ENCODE measurements at places on chromosomes 2 and 18.

GRCh38 chr18:5979971-5980457 lies 84.7 kb upstream of the TMEM200C start:
- DNase-seq = no peak

- DNase-seq = no peak
Observed at GRCh38 chr18:11367351-11367750, 218.0 kb upstream of the PIEZO2 start.

DNA sequence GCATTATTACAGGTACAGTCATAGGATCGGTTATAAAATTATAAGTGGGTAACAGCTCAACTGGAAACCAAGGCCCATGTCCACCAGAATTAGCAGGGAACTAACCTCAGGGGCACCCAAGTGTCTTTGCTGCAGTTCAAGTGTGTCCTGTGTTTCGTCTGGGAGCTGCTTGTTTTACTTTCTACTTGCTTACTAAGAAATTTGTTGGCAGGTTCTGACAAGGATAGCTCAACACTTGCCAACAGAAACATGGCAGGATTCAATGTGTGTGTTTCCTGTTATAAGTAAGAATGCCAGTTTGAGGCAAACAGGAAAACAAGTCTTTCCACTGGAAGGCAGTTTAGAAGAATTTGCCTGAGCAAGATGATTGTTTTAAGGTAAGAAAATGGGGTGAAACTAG lies 104.5 kb downstream of the EPHA4 start:
- no peak for DNase-seq

DNA sequence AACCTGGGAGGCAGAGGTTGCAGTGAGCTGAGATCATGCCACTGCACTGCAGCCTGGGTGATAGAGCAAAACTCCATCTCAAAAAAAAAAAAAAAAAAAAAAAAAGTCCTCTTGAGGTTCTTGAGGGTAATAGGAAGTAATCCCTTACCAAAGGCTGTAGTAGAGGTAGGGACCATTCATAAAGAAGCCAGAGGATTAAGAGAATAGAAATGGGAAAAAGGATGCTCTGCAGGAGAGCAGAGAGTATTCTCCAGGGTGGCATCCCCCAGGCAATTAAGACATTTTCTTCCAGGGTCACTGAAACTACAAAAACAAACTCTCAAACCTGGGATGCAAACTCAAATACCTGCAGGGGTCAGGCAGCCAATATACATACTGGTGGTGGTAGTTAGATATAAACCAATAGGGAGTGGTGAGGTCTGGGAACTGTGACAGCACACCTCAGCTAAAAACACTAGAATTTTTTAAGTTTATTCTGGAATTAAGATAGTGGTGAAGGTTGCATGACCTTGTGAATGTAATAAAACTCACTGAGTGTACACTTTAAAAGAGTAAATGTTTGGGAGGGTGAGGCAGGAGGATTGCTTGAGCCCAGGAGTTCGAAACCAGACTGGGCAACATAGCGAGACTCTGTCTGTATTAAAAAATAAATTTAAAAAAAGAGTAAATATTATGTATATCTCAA lies 24.7 kb downstream of the RAPH1 start:
- no peak for DNase-seq

DNA sequence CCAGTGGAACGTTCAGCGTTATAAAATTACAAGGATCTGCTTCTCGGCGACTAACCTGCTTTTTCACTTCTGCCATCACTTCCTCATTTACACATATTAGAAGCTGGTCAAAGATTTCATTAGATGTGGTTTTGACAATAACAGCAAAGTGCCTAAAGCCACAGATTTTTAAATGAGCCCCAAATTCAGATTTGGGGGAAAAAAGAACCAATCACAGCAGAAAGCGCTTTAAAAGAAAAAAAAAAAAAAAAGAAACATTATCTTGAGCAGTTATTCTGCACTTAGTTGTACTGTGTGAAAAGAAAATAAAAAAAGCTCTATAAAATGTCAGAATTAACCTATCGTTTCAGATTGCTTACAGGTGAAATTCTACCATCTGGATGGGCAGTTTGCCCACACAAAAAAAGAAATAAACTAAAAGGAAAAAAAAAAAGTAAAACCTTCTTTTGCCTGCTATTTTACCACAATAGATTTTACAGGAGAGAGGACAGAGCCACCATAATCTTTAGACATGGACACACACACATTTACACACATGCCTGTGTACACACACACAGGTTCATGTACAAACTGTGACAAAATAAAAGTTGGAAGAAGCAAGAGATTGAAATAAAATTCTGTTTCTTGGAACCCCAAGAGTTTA lies 167.2 kb downstream of the TCF4 start:
- DNase-seq = no peak

DNA sequence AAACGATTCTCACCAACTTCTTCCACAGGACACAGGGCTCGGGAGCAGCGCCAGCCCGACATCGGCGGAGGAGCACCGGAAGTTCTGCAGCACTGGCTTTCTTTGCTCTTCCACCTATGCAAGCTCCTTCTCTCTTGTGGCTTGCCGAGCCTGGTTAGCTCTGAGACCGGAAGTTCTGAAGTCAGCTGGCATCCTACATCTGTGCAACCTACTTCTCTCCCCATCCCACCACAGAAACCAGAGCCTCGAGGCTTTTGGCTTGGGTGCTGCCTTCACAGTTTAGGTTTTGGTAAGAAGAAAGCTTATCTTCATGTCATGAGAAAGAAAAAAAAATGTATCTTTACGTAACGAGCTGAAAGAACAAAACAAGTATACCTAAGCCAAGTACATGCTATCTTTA lies 111.7 kb downstream of the ANKRD44 start:
- DNase-seq = peak; percentile 80

DNA sequence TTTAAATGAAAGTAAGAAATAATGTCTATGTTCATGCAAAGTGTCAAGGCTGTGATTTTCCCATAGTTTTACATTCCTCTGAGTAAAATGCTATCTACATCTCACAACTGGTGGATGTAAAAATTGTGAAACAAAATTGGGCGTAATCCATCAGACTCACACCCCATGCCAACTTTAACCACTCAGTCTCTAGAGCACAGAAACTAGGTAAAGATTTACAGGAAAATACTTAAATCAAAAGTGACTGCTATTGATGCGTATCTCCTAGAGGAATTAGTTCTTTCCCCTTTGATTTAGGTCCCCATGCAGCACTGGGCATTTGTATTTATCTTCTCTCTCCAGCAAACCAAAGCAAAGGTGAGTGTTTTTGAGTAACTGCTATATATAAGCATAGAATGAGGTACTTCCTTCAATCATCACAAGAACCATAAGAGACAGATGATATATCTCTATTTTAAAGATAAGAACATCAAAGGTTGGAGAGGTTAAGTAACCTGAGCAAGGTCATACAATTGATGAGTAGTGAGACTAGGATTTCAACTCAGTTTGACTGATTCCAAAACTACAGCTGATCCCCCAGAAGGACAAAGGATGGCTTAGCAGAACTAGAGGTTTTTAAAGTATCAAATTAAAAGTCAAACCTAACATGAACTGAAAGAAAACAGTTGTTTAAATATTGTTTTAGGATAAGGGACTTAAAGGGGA lies 594.0 kb upstream of the ACVR2A start:
- no peak for DNase-seq

GRCh38 chr2:64056021-64056420 lies 36.8 kb upstream of the VPS54 start:
- DNase-seq = no peak

DNA sequence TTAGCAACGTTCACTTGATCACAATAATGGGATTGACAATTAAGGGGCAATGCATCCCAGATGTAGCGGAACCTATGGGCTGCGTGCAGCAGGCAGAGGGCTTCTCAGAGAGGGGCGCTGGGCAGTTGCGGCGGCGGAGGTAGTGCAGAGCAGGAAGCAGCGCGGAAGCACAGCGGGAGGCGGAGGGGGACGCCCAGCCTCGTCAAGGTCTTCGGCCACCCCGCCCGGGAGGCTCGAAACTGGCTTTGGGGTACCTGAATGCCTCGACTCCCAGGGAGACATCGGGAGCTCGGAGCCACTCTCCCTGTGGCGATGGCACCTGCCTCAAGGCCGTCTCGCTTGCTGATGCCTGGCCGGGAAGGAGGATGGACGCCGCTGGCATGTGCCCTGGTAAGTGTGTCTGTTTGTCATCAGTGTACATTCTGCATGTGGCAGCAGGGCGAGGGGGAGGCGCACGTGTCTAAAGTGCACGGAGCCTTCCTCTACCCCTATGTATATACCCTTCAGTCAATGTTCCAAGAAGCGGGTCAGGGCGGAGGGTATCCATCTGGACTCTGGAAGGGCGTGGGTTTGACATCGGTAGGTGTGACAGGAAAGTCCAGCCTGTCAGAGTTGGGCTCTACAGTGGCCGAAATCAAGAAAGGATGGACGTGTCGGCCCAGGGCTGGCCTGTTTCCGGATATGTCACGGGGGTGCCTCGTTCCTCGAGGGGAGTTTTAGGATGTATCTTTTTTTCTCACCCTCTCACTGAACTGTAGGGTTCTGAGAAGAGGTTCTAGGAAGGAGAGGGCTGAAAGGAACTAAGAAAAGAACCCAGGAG lies 7.5 kb upstream of the SP9 start:
- no peak for DNase-seq

DNA sequence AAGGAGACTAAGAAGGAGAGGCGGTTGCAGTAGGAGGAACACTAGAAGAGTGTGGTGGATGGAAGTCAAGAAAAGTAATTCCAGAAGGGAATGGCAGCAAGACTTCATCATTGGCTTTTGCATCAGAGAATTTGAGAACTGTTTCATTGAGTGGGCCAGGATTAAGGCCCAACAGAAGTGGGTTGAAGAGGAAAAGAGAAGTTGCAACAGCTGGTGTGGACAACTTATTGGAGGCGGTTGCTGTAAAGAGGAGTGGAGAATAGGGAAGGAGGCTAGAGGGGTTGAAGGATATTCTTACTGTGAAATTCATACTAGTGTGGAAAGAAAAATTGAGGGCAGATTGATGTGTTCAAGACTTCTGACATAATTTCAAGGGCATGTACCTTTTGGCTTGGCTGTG lies 168.7 kb upstream of the FN1 start:
- DNase-seq = no peak

DNA sequence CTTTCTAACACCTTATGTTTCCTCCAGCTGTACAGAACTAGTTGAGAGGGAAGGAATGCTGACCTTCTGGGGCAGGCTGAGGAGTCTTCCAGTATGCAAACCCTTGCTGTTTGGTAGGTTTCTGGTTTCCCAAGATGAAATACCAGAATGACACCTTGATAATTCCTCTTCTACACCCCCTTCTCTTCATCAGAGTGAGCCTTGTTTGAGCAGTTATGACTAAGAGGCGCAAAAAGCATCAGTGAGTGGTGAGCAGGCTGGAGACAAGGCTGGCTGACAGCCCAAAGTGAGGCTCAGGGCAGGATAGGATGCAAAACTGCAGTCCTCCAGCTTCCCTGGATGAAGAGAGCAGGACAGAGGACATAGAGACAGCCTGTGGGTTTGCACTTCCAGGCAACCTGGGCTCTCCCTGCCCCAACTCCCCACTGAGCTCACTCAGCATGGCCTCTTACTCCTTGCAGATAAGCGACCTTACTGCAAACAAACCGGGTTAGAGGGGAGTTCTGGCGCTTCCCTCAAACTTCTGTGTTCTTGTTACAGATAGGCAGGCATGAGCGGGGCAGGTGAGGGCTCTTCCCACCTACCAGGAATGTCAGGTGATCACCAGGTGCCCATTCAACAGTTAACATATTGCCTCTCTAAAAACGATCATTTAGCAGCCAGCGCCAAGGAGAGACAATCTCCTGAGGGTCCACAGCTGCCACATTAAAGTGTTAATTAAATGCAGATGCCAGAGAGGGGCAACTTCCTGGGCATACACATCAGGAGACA lies 5.4 kb downstream of the MPPE1 start:
- DNase-seq = no peak
